Stimulated activated CD4-positive, alpha-beta T cell treated with anti-CD3 and anti-CD28 coated beads, Interleukin-1b, Interleukin-23, amount 100 ng/mL, for 24 hours (primary cell): ENCODE measurements at places on chromosomes 2 and 18.

- DNase-seq: no peak
Observed at GRCh38 chr2:233428008-233428407, 73.7 kb downstream of the DGKD start.

GRCh38 chr2:162826921-162827320, 11.6 kb downstream of the KCNH7 start:
- DNase-seq: no peak

DNA sequence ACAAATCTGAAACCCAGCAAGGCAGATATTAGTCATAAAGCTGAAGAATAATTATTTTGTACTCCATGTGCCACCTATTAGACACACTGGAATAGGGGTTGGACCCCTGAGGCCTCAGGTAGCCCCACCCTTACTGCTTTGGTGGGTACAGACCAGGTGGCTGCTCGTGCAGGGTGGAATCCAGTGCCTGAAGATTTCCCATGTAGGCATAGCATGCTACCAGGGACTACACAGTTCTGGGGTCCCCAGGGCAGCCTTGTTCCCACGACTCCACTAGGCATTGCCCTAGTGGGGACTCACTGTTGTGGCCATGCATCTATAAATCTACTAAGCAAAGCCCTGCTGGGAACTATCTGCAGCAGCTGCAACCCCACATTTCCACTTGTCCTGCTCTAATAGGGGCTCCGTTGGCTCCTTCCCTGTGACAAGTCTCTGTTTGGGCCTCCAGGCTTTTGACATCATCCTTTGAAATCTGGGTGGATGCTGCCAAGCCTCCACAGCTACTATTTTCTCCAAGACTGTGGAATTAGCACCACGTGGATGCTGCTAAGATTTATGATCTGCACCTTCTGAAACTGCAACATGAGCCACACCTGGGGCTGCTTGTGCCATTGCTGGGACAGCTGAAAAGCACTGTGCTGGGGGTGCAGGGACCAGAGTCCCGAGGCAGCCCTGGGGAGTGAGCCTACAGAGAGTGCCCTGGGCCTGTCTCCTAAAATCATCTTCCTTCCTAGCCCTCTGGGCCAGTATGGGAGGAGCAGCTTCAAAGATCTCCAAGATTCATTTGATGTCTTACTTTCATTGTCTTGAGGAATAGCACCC, 303.8 kb downstream of the FSIP2 start:
- no peak for DNase-seq

DNA sequence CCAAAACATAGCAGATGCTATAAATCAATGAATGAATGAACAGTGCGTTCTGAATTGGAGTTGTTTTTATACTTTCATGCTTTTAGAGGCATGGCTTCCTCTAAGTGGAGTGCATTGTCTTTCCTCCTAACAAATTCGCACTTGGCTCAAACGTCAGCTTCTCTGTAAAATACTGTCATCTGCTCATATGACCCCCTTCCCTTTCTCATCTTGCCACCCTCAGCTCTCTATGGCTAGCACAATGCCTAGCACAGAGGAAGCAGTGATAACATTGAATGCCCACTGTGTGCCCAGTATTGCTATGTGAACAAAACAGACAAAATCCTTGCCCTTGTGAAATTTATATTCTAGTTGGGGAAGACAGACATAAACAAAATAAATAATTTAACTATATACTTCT, 258.8 kb downstream of the MREG start:
- DNase-seq: no peak

- DNase-seq: no peak
Observed at GRCh38 chr18:79899609-79900445, 51.6 kb downstream of the SLC66A2 start.

DNA sequence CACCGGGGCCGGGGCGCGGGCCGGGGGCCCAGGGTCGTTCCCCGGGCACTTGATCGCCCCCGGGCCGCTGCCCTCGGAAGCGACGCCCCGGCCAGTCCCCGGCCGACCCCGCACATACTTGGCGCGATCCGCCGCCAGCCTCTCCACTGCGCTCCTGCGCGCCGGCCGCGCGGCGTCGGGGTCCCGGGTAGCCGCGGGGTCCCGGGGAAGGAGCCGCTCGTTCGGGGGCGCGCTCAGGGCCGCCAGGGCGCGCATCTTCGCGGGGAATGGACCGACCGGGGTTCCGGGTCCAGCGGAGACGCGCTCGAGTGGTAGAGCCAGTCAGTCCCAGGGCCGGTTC, 204 bp downstream of the FAM110C start:
- no peak for DNase-seq

DNA sequence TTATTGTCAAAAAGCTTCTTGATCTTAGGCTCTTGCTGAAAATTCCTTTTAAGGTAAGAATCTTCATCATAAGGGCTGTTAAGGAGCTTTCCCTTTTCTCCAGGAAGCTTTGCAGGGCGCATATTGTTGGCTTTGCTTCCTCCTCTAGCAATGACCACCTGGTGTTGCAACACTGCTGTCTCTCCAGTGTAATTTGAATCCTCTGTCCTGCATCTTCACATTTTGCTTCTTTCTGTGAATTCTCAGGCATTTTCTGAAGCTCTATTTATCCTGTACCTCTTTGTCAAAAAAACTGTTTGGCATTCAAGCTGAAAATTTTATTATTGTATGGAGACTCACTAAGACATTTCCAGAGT, 533.1 kb upstream of the CHAC2 start:
- DNase-seq: no peak

- no peak for DNase-seq
Observed at GRCh38 chr2:225694664-225695063, 295.2 kb downstream of the NYAP2 start.

DNA sequence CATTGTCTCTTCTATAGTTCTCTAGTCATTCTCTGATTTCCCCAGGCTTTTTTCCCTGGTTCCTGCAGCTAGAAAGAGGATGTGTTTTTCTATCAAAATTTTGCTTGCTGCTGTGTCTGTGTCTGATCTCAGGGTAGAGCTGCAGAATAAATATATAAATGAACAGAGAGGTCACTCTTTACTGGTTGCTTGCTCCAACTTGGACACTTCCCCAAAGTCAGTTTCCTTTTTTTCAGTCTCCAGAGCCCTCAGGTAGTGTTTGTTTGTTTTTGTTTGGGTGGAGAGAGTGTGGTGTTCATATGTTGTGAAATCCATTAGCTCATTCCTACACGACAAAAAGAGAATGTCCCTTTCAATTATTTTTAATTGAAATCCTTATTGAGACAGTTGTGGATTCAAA, 85.8 kb downstream of the CERS6 start:
- no peak for DNase-seq

DNA sequence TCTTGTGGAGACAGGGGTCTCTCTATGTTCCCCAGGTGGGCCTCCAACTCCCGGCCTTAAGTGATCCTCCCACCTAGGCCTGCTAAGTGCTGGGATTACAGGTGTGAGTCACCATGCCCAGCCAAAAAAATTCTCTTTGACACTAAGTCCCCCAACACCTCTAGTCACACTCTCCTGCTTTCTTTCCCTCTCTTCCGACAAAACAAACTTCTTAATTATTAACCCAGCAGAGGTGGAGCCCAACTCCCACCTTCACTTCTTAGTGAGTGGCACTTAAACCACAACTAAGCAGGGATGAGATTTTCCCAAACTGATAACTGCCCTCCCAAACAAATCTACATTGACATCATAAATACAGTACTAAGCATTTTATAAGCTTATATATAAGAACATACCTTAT, 60.5 kb upstream of the PMAIP1 start:
- no peak for DNase-seq
